Breast epithelium (tissue), 4 donors: ENCODE measurements at places on chromosomes 1 and 21. TPM values are rescaled to one million over a fixed set of nuclear protein-coding genes. Genes with fewer than 3 reads are reported as not detected.

FAM3B gene
- 1.6 TPM for total RNA-seq

IFI44L gene
- 4.3 TPM for total RNA-seq

FLG gene
- total RNA-seq = not detected

- H3K36me3 ChIP-seq = no peaks in the 10 kb centered on the region
- peak overlapping the region; percentile 92 for H3K27ac ChIP-seq
- H3K27me3 ChIP-seq = no peaks in the 10 kb centered on the region
Measured at GRCh38 chr1:68229650-68230483, 2.5 kb downstream of the WLS start.

- no peaks in the 10 kb centered on the region for H3K4me1 ChIP-seq
- DNase-seq = no peak
- no peaks in the 10 kb centered on the region for H3K27me3 ChIP-seq
- H3K4me3 ChIP-seq = no peak overlapping the region
- H3K27ac ChIP-seq = no peak overlapping the region
Measured at GRCh38 chr1:93715529-93716126, 34.0 kb upstream of the BCAR3 start.
